ENCODE measurements at places on chromosomes 12 and 14. TPM values are rescaled to one million over a fixed set of nuclear protein-coding genes. Genes with fewer than 3 reads are reported as not detected.

The SLC25A47 gene
- polyA plus RNA-seq: 0.10 TPM

- no peak for DNase-seq
These were observed 948 bp downstream of the RIPK3 start for GRCh38 chr14:24338843-24339242.

- no peak for DNase-seq
These were observed 2.3 kb downstream of the ARHGEF25 start for GRCh38 chr12:57613427-57614109.

The GALNT8 gene
- 3.7 TPM for polyA plus RNA-seq

The DIO3 gene
- 3.1 TPM for polyA plus RNA-seq

- no peak for DNase-seq
These were observed 38.5 kb downstream of the CCDC60 start for GRCh38 chr12:119373001-119373400.

Measured in forelimb muscle (tissue), 1 donor.